ENCODE measurements at places on chromosomes 2 and 18.

DNA sequence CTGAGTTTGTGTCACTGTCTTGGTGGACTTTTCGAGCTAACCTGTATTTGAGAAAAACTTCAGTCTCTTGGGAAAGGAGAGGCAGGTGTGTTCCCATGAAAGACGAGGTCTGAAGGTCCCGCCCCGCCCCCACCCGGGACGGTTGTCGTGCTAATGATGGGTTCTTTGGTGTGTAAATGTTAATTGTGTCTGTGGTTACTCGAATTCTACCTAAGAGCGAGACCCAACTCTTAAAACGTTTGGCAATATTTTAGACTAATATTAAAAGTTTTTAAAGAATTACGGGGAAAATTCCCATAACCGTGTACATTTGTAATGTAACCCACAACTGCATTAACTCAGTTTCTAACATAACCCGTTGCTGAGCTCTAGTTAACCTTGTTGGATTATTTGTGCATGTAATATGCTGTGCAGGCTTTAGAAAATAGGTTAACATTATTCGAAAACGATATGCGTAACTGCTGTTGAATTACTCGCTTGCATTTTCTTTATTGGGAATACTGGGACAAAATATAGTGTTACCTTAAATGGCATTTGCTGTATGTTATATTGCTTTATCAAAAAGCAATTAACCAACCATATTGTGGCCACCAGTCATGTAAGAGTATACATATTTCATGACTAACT is 833 bp downstream of the EPB41L5 start:
- no peak for DNase-seq

DNA sequence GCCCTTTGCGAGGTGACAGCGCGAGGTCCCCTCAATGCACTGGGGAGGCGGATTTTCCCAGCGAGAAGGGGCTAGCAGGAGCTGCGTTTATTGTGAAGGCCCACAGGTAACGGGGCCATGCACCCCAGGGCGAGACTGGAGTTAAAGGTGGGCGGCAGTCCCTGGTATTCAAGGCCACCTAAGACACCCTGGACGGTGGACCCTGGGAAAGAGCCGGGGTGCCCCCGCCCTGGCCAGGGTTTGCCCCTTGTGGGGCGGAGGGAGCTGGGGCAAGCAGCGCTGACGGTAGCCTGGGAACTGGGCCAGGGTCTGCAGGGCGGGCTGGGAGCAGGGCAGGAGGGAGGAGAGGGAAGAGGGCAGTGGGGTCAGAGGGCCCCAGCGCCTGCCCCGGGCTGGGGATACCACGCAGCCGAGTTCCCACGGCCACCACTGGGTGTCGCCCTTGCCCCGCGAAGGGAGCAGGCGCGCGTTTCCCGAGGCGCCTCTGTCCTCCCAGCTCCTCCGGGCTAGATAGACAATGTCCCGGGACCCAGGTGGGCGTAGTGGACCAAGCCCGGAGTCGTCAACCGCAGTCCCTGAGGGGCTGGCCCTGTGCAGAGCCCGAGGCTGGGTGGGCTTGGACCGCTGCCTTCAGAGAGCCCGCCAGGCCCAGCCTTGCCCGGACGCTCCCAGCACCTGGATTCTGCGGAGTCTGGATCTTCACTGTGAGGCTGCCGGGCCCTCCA is 80.2 kb downstream of the SMAD4 start:
- no peak for DNase-seq

DNA sequence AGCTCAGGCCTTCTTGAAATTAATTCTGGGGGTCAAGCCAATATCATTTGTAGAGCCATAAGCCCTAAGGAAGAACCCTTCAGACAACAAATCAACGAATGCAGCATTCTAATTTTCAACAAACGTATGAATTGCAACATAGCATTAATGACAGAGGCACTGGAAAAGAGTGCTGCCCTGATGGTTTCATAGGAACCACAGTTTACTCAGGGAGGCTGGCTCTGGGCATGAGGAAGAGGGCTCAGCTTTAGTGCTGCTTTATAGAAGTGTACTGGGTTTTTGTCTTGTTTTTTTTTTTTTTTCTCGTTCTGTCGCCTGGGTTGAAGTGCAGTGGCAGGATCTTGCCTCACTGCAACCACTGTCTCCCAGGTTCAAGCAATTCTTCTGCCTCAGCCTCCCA is 36.1 kb upstream of the CAB39 start:
- no peak for DNase-seq

DNA sequence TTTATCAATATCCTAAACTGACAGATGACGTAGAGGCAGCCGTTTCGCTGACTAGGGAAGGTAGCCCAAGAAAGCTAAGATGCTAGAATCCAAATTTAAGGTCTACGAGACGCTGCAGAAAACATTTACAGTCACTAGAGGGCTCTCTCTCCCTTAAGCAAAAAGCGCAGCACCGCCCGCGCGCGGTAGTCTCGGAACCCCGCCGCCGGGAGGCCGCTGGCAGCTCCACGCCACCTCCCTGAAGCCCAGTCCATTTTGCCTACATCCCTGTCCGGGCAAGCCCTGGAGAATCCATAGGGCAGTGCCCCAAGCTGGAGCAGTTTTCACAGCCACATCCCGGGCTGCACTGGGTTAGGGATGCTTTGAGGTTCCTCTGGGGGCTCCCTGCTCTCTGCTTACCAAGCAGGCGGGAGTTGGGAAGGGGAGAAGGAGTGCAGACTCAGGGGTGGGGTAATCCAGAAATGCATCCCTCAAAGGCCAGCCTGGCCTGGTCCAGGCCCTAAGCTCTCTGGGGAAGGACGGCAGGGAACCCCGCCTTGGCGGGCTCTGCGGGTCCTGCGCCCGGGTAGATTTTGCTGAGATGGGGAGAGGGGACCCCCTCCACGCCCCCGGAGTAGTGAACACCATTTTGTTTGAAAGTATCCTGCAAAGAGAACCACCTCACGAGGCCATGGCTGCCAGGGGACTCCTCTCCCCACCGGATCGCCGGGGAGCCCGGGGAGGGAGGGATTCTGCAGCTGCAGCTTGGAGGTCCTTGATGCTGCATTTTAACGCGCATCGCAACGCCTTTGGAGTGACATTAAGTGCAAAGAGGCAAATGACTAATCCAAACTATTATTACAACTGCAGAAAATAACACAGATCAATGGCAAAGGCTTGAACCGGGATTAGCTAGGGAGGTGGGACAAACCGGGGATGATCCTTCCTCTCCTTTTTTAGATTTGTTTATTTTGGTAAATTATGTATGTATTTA is 1.3 kb upstream of the DPYSL5 start:
- peak; percentile 13 for DNase-seq

GRCh38 chr2:48189552-48190228 is 283.4 kb upstream of the FBXO11 start:
- DNase-seq: no peak

DNA sequence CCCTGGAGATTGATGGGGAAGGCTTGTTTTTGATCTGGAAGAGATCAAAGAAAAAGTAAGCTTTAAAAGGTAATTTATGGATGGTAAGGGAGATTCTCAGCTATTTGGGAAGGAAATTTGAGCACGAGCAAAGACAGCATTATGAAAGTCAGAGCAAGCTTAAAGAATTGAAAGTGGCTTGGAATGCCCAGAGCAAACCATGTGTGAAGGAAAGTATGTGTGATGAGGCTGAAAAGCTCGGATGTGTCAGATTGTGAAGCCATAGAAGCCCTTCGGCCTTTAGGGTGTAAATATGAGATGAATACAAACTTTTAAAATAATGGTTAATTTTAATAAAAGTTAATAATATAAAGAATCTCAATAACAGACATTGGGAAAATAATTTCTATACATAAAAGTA is 377.4 kb upstream of the DSEL start:
- DNase-seq: no peak

Data from fibroblast of skin of left biceps (primary cell).